ENCODE measurements at places on chromosomes 6 and 20. TPM values are rescaled to one million over a fixed set of nuclear protein-coding genes. Genes with fewer than 3 reads are reported as not detected.

- no peak for DNase-seq
These were observed 1.6 kb upstream of the QKI start for GRCh38 chr6:163412801-163413344.

The C20orf141 gene
- polyA plus RNA-seq = not detected

- DNase-seq = no peak
These were observed 6.2 kb downstream of the COL9A3 start for GRCh38 chr20:62822788-62823651.

- no peak for DNase-seq
These were observed 76.6 kb upstream of the CCDC167 start for GRCh38 chr6:37576336-37576737.

DNA sequence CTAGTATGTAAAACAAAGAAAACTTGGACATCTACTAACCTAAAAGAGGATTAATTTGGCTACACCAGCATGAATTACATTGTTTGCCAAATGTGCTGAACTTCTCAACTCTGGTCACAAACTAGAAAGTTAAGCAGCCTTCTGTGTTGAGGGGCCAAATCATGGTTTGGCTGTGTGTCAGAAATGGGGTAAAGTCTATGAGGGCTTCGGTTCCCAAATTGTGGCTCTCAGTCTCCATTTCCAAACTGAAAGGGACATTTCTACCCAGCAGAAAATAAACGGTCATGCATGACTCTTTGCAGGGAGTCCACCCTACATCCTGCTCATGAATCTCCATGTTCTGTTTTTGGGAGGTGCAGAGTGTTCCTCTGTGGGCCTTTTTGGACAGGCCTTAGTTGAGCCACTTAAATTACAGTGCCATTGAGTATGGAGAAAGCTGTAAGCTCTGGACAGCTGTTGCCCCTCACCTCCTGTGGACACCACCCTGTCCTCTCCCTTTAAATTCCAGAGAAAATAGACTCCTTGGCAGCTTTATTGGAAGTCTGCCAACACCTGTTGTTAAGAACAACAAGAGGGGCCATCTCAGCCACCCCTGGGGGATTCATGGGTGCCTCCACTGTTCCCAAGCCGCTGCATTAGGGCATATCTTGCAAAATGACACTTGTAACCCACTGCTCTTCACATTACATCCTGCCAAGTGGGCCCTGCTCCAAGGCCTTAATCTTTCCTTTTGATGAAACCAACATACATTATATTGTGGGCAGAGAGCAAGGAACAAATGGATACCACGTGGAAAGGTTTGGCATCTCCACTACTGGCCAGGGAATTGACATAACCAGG is 27.5 kb upstream of the SNRPC start:
- DNase-seq = no peak

The PM20D2 gene
- polyA plus RNA-seq = 11.3 TPM
